Caki2 (cell line): ENCODE measurements at places on chromosomes 12 and 14.

DNA sequence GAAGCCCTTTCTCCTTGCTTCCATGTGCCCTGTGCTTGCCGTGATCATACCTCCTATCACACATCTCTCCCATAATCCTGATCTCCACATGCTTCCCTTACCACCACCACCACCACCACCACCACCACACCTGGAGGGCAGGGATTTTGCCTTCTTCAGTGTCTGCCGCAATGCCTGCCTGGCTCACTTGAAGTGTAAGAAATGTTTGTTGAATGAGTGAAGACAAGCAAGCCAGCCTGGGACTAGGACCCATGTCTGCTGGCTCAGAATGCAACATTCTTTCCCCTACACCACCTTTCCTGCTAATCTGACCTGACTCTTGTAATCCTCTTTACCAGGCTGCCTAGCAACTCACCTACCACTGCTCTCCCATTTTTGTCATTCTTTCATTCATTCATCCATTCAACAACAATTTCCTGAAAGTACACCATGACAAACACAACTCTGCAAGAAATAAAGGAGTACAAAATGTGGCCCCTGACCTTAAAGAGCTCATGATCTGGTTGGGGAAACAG is 3.5 kb upstream of the NID2 start:
- DNase-seq = no peak

DNA sequence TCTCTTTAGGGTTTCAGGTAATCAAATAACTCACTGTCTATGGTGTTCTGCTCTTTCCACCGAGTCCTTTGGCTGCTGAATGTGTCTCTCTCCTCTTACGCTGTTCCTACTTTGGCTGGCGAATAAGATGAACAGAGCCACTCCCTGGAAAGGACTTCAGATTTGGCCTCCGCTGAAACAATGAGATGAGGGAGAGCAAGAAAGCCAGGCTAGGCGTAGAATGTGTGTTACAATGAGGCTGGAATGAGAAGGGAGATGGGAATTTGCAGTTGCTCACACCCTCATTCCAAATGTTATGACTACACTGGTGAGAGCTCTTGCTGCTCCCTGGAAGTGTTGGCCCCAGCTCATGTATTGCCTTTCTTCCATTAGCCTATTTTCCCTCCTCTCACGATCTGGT is at the start of gene MFAP5:
Gene MFAP5, minus strand, starts transcription at position 234 of the 400 bp plus-strand sequence. CDS start 722 bp downstream, outside the sequence.
- DNase-seq = no peak

DNA sequence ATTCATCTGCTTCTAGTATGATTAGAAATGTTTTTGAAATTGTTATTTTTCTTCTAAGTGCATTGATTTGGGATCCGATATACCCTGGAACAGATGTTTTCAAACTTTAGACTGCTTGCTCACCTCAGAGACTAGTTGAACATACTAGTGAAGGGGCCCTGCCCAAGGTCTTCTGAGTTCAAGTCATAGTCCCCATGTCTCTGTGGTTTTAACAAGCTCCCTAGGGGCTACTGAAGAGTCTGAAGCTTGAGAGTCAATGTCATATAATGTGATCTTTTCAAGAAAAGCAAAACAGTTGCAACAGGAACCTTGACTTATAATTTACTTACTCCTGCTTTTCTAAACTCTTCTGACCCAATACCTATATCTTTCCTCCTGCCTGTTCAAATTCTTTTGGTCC is 7.5 kb upstream of the UBE2N start:
- no peak for DNase-seq

- DNase-seq = no peak
Measured at GRCh38 chr12:125159702-125160101, 94.5 kb downstream of the AACS start.

DNA sequence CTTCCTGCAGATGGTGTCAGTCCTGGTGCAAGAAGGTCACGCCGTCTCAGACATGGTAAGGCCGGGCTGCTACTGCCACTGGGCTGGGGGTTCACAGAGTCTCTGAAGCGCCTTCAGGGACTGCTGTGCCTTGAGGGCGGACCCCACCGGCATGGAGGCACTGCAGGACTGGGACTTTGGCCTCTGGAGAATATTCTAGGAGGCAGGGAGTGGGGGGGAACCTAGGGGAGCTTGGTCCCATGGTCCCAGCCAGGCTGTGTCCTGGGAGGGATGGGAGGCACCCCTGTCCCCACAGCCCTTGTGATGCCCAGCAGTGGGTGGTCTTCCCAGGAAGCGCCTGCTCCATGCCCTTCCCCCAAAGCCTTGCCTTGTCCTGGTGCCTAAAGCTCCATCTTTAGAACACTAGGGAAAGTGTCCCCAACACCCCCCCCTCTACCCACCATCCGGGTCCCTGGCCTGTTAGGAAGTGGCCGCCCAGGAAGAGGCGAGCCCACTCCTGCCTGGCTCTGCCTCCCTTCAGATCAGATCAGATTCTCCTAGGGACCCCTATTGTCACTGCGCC is 1.5 kb downstream of the AMN start:
- no peak for DNase-seq

DNA sequence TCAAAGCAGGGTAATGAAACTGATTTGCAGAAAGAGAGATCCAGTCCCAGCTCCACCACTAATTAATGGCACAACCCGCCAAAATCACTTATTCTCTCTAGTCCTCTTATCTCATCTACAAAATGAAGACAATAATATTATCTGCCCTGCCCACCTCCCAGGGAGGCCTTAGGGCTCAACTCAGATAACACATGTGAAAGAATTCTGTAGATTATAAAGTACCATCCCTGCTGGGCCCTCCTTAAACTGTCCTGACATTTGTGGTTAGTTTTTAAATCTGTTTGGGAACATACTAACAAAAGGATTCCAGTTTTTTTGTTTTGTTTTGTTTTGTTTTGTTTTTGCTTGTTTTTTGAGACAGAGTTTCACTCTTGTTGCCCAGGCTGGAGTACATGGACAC is 7.3 kb downstream of the POMT2 start:
- no peak for DNase-seq

GRCh38 chr12:53046655-53047220 is 3.1 kb upstream of the TNS2 start:
- DNase-seq = peak; percentile 84

DNA sequence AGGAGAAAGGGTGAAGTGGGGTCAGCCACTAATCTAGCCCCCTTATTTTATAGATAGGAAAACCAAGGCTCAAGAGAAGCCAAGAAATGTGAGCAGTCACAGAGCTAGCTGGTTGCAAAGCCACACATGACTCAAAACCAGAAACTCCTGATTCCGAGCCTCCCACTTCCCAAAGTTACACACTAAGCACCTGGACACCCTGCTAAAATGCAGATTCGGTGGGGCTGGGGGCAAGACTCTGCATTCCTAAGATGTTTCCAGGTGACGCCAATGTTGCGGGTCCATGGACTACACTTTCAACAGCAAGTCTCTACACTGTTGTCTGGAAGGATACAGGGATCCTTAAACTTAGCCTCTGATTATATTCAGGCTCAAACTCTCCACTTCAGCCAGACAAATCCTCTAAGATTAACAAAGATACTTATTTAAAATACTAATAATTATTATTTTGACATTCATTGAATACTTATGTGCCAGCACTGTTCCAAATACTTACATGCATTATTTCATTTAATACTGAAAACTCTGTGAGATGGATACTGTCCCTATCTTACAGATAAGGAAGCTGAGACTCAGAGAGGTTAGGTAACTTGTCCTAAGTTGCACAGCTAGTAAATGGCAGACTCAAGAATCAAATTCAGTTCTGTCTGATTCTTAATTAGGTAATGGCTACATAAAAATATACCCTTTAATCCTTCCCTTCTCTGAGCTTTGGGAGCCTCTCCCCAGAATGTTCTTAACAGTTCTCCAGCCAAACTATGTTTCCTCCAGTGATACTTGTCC is 81.4 kb downstream of the CRACR2A start:
- DNase-seq = no peak

- peak; percentile 98 for DNase-seq
Measured at GRCh38 chr12:26630546-26631027, 202.4 kb downstream of the ITPR2 start.

DNA sequence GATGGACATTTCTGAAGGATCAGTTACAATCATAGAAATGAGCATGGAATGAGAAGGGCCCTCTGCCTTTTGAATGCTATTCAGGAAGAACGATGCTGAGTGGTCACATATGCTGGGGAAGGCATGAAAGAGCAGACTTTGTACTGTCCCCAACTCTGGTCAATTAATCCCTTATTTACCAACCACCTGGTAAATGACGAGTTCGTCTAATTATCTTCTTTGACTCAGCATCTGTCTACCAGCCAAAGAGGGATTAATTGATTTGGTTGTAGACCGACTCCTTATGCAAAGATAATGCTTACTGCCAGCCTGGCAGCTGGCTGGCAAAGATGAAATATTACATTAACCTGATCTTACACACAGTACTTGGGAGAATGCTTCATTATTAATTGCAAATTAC is 152.2 kb downstream of the CHST11 start:
- no peak for DNase-seq

- DNase-seq = peak; percentile 78
Measured at GRCh38 chr14:95255487-95255886, 64.2 kb downstream of the CLMN start.

DNA sequence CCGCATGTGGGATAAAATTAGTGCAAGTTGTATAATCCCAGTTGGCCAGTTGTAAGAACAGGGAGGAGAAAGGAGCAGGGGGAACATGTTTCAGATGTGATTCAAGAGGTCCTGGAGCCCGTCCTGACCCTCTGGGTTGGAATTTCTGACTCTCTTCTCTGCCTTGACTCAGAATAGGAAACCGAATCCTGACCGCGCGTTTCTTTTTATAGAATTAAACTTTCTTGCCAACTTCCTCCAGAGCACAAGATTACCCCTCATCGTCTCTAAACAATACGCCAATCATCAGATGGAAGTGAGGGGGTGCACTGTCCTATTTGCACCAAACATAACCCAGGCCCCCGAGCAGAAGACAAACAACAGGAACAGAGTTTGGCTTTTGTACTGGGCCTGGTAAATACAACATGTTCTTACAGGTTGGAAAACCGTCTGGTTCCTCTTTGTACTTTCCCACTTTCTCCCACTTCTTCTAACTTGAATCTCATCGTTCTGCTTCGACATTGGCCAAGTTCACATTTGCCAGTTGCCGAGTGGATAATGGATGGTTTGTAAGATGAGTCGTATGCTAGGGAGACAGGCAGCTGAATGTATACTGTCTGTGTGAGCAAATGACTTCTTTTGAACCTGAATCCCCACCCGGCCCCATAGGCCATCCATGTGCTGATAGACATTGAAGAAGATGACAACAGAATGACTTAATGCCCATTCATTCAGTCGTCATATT is 42.6 kb upstream of the MED13L start:
- DNase-seq = no peak

- DNase-seq = no peak
Measured at GRCh38 chr12:89433634-89434033, 81.3 kb upstream of the DUSP6 start.

- peak; percentile 14 for DNase-seq
Measured at GRCh38 chr12:19643635-19644034, 204.3 kb downstream of the AEBP2 start.

GRCh38 chr14:72924337-72924736 is 1.9 kb upstream of the DCAF4 start:
- DNase-seq = peak; percentile 47

GRCh38 chr12:15486859-15487258 is 164.6 kb downstream of the PTPRO start:
- no peak for DNase-seq

- DNase-seq = no peak
Measured at GRCh38 chr14:69004731-69005431, 25.8 kb upstream of the ACTN1 start.
